Activated naive CD4-positive, alpha-beta T cell treated with anti-CD3 and anti-CD28 coated beads, Interleukin-2, amount 50 U/mL, for 16 hours (primary cell): ENCODE measurements at places on chromosomes 16 and 17.

GRCh38 chr16:88710556-88710955 lies 4.3 kb downstream of the CTU2 start:
- no peak for DNase-seq

DNA sequence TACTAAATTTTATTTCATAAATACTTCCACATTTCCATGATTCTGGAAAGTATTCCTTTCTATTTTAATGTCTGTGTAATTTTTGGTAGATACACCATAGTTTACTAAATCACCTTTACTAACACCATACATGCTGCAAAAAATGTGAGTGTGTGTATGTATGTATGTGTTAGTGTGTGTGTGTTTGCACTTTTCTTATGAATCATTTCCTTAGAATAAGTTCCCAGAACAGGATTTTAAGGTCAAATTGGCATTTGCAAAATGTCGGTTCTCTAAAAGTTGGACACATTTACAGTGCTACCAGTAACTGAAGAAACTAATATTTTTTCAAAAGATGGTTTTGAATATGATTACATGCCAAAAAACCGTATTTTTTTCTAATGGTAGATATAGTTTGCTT lies 137.1 kb downstream of the CYB561 start:
- no peak for DNase-seq

GRCh38 chr17:32915245-32915644 lies 12.7 kb upstream of the TMEM98 start:
- DNase-seq: no peak

- DNase-seq: peak; percentile 73
Observed at GRCh38 chr16:88650749-88651275, at the start of gene CYBA. CYBA (minus strand) TSS chr16:88651053; CDS start chr16:88651013, 40 bp downstream.
